GM12878 (cell line): ENCODE measurements at places on chromosomes 4 and X. TPM values are rescaled to one million over a fixed set of nuclear protein-coding genes. Genes with fewer than 3 reads are reported as not detected.

- DNase-seq, result no peak
Observed at GRCh38 chrX:115595049-115595448, 34.1 kb downstream of the PLS3 start.

DNA sequence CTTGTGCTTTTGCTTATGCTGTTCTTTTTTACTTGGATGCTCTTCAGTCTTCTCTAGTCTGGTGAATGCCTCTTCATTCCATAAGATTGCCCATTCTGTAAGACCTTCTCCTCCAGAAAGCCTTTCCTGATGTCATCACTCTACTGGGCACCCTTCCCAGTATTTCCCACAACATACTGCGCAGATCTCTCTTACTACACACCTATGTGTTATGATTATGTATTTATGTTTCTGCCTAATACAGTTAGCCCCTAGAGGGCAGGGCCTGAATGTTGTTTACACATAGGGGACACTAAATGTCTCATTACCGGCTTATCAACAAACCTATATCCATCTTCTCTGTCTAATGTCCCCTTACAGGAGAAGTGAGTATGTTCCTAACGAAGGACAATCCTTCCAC is 21.1 kb downstream of the AIFM1 start:
- DNase-seq, result no peak

- DNase-seq, result no peak
Observed at GRCh38 chr4:112378858-112379257, 81.7 kb downstream of the ALPK1 start.

GRCh38 chrX:122591546-122591945 is 592.5 kb upstream of the GRIA3 start:
- DNase-seq, result no peak

DNA sequence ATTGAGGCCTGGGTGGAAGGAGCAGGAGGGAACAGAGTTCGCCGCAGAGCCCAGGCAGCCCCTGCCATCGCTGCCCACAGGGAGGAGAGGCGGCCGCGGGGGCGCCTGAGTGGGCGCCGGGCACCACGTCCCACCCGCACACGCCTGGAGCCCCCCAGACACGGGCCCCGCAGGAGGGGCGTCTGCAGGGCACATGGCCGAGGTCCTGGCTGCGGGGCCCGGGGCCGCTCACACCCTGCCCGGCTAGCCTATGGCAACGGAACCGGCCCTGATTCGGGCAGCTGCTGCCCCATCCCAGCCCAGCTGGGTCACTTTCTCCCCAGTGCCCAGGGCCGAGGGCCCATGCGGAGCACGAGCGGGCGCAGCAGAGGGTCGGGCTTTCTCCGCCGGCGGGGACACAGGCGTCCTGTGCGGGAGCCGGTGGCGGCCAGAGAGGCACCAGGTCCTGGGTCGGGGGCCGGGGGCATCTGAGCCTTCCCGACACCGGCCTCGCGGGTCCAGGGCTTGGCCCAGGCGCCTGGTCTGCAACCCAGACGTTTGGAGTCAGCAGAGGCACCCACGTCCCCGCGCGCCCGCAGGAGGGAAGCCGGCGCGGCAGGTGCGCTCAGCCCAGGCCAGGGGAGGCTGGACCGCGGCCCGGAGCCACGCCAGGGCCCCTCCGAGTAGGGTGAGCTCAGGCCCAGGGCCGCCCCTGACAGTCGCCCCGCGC is 91.2 kb downstream of the FAM53A start:
- no peak for DNase-seq

GRCh38 chr4:102825261-102826091 is 1.9 kb downstream of the UBE2D3 start:
- no peak for DNase-seq

DNA sequence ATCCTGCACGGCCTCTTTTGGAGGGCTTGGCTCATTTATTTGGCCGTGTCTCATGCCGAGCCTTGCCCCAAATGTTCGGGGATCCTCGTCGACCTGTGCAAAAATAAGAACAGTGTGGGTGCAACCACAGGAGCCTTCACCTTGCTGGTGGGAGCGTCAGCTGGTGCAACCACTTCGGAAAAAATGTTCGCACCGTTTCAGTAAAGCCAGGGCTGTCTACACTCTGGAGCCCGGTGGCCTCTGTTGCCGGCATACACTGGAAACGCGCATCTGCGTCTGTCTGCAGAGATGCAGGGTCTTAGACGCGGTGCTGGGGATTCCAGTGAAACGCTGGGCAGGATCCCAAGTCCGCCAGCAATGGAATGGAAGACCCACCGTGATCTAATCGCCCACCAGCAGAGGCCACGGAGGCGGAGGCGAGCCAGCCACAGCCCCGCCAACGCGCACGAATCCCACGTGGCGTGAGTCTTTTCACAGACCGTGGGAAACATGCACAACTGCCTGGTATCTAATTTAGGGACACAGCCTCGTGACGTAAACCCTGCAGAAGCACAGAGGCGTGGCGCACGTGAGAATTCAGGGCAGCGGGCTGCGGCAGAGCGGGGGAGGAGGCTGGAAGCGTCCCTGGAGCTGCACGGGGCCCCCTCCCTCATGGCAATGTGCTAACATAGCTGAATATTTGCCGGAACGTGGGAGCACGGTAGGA is 13.8 kb upstream of the MXD4 start:
- DNase-seq, result no peak

XKRX gene
- polyA plus RNA-seq, result not detected in 2 replicates

NAP1L2 gene
- 2.3 and 3.2 TPM in 2 replicates for polyA plus RNA-seq

DNA sequence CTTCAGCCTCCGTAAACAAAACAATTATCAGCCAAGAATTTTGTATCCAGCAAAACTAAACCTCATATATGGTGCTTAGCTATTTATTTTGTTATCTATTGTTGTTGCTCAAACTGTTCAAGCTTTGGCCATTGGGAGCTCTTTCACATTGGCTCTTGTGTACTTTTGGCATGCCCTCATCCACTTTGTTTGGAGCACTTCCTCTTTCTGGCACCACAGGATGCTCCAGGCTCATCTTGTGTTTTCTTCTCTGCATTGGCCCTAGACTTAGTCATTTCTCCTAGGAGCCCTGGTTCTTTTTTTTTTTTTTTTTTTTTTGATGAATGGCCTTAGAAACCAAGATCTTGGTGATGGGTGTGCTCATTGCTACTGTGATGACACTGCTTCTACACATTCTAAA is 74.5 kb downstream of the DIPK2B start:
- DNase-seq, result no peak

DNA sequence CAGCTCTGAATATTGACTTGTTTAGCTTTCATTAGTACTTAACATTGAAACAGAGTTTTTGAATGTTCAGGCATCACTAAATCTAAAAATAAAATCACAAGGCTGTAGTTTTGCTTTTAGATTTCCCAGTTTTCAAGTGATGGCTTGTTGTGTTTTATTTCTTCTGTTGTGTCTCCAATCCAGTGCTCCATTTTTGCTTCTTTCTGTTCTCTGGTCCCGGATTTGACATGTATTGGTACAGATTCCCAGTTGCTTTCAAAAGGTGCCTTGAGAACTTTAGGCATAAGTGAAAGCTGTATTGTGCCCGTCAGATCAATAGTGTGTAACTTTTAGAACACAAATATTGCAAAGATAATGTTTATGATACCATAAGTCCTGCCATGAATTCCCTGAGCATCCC is 53.2 kb downstream of the ARHGAP10 start:
- no peak for DNase-seq

OTUD6A gene
- polyA plus RNA-seq, result not detected in 2 replicates

CT55 gene
- not detected in 2 replicates for polyA plus RNA-seq

GRCh38 chr4:105550641-105551040 is 1.8 kb upstream of the ARHGEF38 start:
- DNase-seq, result no peak

GRCh38 chrX:108000751-108001150 is 18.6 kb upstream of the TEX13B start:
- no peak for DNase-seq

DNA sequence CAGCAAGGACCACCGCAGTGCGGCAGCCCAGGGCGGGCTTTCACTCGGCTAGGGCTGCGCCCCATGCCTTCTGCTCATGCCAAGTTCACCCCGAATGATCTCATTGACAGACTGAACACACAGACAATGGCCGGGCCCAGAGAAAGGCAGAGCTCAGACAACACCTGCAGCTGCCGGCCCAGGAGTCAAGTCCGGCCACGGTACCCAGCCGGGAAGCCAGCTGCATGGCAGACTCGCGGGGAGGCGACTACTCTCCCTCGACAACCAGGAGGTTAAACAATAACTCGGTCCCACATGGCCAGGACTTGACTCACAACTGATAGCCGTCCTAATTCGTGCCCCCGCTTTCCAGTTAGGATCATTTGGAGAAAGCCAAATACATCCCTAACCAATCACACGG is 50.4 kb downstream of the ABLIM2 start:
- DNase-seq, result no peak

- no peak for DNase-seq
Observed at GRCh38 chr4:94352163-94352562, 9.5 kb upstream of the HPGDS start.

- no peak for DNase-seq
Observed at GRCh38 chrX:110477593-110478228, 119.1 kb downstream of the RTL9 start.

- DNase-seq, result no peak
Observed at GRCh38 chrX:54807524-54808108, at the start of gene MAGED2. Gene MAGED2 (plus strand): TSS chrX:54807745. CDS start chrX:54809332, 1,587 bp downstream.

GRCh38 chr4:40536032-40536431 is 93.6 kb downstream of the RBM47 start:
- DNase-seq, result no peak

GRCh38 chr4:150960818-150961217 is 54.3 kb downstream of the LRBA start:
- DNase-seq, result no peak

FAM47E gene
- polyA plus RNA-seq, result not detected in 2 replicates

DNA sequence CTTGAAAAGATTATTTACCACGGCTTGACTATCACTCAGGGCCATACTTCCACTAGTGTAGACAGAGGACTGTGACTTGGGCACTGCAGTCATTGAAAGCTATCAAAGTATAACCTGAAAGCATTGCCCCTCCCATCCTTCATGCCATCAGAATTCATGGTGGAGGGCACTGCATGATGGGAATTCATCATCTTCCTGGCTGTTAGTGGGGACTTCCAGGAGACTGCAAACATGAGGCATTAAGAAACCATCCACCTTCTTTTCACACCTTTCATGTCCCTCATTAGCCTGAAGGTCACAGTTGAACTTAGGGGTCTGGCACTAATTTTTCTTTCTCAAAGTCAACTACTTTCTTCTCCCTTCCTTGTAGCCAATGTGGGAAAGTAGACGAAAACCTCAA is 25.8 kb downstream of the VSIG4 start:
- no peak for DNase-seq

IL1RAPL1 gene
- polyA plus RNA-seq, result not detected in 2 replicates

PAGE4 gene
- polyA plus RNA-seq, result not detected in 2 replicates

GRCh38 chrX:151896734-151897474 is 15.8 kb upstream of the MAGEA4 start:
- no peak for DNase-seq

BEND4 gene
- polyA plus RNA-seq, result not detected in 2 replicates

DNA sequence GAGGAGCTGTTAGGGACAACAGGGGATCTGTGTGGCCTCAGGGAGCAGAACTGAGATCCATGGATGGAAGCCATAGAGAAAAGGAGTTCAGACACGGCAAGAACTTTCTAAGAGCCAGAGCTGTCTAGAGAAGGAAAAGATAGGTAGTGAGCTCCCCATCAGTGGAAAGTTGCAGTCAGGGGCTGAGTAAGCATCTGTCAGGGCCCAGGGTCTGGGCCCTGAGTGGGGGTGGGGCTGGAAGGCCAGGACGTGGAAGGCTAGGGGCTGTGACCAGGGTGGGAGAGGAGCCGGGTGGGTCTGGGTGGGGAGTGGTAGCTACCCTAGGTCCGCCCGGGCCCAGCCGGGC is 324 bp upstream of the MSN start:
- DNase-seq, result no peak

DNA sequence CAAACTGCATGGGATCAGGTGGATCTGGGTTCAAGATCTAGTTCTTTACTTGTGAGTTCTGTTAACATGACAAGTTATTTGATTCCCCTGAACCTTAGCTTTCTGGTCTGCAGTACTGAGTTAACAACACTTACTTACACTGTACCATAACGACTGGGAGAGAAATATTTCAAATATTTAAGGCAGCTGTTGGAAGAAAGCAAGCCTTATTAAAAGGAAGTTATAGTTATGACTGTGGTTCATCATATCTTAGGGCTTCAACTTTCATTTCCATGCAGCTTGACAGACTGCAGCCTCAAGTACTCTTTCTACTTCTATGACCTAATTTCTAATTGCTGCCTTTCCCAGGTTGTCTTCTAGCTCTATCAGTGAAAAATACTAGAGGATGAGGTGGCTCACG is 40.0 kb upstream of the PDGFRA start:
- DNase-seq, result no peak

GRCh38 chr4:173332021-173332487 is 2.1 kb downstream of the HMGB2 start:
- no peak for DNase-seq

DNA sequence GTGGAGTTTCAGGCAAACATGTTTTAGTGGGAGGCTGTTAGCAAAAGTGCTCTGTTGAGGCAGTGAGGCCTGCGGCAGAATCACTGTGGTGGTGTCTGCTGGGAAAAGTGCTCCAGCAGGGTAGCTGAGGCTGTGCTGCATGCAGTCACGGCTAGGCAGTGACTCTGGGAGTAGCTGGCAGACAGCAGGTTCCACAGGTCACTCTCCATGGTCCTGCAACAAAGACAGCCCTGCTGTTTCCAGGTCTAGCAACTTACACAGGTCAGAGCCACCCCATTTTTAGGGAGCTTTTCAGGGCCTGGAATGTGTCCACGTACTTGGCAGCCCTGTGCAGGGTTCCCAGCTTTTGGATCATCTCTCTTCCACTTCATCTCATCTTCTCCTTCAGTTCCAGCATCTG is 184.3 kb downstream of the NAA11 start:
- DNase-seq, result no peak

DNA sequence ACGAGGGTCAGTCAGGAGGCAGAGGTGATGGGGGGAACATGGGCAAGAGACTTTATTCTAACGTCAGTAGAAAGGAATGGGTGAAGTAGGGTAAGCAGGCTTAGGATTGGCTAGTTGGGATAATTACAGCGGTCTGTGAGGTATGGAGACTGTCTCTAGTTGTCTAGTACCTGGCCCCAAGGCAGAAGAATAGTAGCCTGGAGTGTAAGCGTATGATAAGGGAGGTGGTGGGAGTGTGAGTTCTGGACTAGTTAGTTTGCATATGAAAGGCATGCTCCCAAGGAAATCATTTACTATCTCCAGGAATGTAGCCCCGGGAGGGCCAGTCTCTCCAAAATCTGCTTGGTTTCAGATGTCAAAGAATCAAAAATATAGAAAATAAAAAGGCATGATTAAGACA is 219.6 kb upstream of the ANXA3 start:
- DNase-seq, result no peak
